ENCODE measurements at places on chromosomes 7 and 10.
A peak's percentile ranks its signal among the peaks of the same experiment; 100 is the strongest.

GRCh38 chr10:59175538-59176240, 754 bp upstream of the PHYHIPL start:
- DNase-seq, result no peak

DNA sequence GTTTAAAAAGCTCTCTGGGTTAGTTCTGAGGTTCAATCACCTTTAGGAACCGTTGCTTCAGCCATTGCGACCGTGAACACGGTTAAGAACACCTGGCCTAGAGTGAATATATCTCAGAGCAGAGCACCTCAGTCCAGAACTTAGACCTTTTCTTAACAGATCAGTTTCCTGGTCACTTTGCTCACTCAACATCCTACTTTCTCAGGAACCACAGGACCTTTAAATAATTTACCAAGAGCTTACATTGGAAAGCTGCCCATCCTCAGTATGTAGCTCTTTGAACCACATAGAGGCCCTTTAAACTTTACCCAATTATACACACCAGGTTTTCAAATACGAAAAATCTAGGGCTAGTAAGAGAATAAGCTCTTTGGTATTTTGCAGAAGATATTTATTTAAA, 153.2 kb downstream of the NRBF2 start:
- DNase-seq, result peak; percentile 67

DNA sequence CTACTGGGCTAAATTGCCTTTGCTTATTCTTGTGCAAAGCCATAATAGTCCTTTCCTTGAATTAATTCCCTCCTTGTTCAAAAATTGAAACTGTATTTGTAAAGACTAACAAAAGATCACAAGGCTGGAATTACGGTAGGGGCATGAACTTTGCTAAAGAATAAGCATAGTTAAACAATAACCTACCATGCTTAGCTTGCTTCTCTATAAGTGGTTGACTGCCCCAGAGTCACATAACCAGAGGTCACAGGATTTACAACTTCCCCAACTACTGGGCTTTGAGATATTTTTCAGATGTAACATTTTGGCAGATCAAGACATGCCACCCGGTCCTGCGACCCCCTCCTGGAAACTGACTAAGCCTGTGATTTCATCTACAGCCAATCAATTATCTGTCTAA, 181.4 kb downstream of the GPAM start:
- no peak for DNase-seq

DNA sequence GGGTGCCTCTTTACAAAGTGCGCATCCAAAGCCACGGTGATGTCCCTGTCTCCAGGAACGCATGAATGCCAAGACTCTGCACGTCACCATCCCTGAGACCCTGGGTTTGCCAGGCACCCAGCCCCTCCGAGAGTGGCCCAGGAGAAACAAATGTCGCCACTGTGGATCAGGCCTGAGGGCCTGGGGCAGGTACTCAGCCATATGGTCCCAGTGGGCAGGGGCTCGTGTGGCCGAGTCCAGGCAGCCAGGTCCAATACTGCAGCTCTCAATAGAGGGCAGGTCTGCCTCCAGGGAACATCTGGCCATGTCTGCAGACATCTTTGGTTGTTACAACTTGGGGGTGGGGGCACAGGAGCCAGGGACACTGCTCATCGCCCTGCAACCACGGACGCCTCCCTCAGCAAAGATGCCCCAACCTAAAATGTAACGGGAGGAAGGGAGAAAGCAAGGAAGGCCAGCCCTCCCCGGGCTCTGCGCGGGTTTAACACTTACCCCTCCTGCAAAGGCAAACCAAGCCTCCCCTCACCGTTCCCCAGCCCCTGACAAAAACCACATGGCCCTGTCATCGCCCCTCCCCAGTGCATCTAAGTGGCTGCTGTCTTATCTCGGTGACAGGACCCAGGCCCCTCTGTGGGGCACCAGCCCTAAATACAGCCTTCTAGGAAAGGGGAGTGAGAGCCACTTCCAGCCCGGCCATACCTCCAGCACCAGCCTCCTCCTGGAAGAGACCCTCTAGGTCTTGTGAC, 10.3 kb upstream of the PAPOLB start:
- no peak for DNase-seq

- DNase-seq, result no peak
Observed at GRCh38 chr7:37112876-37113275, 335.8 kb downstream of the ELMO1 start.

- DNase-seq, result no peak
Observed at GRCh38 chr7:140654109-140654387, 13.4 kb upstream of the DENND2A start.
